NCI-H748 treated with DMSO at 0.1 percent for 48 hours (cell line): ENCODE measurements at places on chromosomes 1 and 21.

DNA sequence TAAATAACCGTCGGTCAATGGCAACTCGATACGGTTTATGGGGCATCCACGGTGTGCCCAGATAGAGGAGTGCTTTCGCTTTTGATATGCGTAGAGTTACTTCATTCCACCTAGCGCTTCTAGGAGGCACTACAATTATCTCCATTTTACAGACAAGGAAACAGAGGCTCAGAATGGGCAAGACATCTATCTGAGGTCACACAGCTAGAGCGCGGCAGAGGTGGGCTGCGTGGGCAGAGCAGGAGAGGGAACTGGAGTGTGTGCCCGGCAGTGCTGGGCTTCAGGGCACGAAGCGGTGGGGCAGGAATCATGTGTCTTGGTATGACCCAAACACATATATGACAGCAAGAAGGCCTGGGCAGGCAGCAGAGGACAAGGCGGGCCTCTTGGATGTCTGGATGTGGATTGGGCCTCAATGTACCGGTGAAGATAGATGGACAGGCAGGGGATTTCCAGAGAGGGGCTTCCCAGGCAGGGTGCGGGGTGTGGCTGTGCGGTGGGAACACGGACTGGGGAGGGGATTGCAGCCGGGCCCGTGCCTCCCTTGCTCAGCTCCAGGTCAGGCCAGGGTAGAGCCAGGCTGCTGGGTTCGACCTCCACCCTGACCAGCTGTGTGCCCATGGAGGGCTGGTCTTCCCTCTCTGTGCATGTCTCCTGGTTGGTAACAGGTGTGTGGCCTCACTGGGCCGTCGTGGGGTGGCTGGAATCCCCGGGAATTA is 21.2 kb downstream of the TP73 start:
- DNase-seq, result no peak

DNA sequence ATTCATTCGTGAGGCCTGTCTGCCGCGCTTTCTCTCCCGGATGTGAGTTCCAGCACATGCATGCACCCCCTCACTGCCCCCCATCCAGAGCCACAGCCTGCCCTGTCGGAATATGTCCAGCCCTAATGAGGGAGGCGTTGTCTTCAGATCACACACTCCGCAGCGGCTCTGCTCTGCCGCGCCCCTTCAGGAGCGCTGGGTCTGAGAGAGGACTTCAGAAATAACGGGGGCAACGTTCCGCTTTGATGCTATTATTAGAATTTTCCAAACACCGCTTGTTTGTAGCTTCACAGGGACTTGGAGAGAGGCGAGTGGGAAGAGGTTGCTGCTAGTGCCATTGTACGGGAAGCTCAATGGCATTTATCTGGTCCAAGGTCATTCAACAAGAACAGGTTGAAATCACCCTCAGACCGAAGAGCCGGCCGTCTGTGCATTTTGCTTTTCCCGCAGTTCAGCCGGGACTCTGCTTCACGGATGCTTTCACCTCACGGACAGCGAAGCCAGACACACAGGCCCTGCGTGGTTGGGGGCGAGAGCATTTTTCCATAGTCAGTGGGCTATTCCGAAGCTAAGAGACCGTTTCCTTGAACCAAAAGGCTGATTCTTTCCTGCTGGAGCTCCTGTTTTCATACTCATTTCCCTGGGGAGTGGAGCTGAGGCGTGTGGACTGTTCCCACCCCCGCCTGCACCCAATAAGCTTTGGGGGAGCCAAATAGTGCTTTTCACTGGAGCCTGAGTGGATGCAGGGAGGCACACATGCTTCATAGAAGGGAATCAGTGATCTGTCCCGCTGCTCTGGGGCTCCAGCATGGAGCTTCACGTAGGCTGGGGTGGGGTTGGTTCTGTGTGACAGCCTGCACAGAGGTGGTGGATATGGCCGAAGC is 69.7 kb downstream of the GALNT2 start:
- DNase-seq, result no peak

DNA sequence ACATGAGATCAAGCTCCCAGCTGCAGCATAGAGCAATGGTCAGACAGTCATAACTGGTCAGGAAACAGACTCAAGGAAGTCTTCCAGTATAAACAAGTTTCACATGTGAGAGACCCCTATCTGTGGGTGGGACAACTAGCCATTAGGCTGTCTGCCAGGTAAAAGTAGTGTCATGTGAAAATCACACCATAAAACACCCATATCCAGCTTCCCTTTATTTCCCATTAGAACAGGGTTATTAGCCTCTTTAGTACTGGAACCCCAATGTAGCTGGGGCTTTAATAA is 426.7 kb downstream of the KCNT2 start:
- no peak for DNase-seq

GRCh38 chr1:116465845-116466685 is 93.0 kb downstream of the ATP1A1 start:
- no peak for DNase-seq
